ENCODE measurements at places on chromosomes 6 and 20. TPM values are rescaled to one million over a fixed set of nuclear protein-coding genes. Genes with fewer than 3 reads are reported as not detected.

Gene TOX2
- total RNA-seq: 25.7 TPM

Gene TFAP2D
- not detected for total RNA-seq

Gene ABRACL
- 104 TPM for total RNA-seq

DNA sequence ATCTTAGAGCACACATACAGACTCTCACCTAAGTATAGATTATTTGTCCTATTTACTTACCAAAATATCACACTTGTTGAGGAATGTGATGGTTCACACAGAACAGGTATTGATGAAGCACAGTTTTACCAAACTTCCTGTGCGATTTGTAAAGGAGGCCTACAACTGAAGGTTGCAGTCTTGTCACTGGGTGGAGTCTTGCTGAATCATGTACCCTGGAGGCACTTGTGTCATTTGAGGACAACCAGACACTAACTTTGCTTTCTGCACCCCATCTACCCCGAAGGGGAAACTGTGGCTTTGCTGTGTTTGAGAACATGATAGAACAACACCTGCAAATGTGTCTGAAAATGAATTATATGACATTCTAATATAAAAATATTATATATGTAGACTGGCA, 32.4 kb upstream of the HINT3 start:
- H3K4me3 ChIP-seq: no peak overlapping the region
- H3K27ac ChIP-seq: no peak overlapping the region
- DNase-seq: no peak
- peaks cover 27% of the 10 kb centered on the region for H3K36me3 ChIP-seq

- no peaks in the 10 kb centered on the region for H3K36me3 ChIP-seq
- no peaks in the 10 kb centered on the region for H3K4me1 ChIP-seq
- no peak overlapping the region for H3K4me3 ChIP-seq
- no peak overlapping the region for H3K27ac ChIP-seq
Observed at GRCh38 chr6:122660296-122660695, 50.1 kb downstream of the PKIB start.

GRCh38 chr6:14455427-14455826, 337.9 kb downstream of the CD83 start:
- no peak for DNase-seq
- H3K27me3 ChIP-seq: no peaks in the 10 kb centered on the region
- no peak overlapping the region for H3K27ac ChIP-seq
- no peaks in the 10 kb centered on the region for H3K36me3 ChIP-seq
- H3K4me3 ChIP-seq: no peak overlapping the region
- no peaks in the 10 kb centered on the region for H3K4me1 ChIP-seq

GRCh38 chr20:4095639-4096038, 80.3 kb upstream of the RNF24 start:
- no peaks in the 10 kb centered on the region for H3K36me3 ChIP-seq
- no peaks in the 10 kb centered on the region for H3K4me1 ChIP-seq
